ENCODE measurements at places on chromosomes 5 and 9.

GRCh38 chr9:133320421-133320881 is 15.5 kb downstream of the SURF6 start:
- no peak for DNase-seq

DNA sequence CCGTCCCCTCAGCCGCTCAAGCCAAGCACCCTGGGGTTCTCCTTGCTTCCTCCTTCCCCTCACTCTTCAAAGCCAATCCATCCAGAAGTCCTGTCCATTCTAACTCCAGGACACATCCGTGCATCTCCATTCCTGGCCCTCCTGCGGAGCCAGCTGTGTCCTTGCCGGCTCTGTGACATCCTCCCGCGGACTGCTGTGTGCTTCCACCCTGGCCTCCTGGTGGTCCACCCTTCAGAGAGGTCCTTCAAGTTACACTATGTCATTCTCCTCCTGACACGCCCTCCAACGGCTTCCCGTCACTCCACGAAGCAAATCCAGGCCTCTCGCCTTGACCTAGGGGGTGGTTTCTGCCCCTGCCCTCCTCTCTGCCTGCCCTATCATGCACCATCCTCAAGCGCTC is 13.0 kb upstream of the SCGB3A1 start:
- DNase-seq, result no peak

DNA sequence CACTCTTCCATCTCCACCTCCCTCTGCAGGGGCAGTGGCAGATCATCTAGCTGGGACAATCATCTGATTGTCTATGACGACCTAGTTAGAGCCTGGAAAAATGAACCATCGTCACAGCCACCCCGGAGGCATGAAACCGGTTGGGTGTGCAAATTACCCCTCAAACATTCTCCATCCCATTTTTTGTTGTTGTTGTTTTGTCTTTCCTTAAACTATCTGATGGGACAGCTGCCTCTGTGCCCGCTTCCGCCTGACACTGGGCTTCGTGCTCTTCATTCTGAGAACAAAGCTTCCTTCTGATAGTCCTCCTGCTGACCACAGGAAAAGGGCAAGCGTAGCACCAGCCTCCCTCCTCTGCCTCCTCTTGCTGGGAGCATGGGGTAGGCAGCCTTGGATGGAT is 7.0 kb upstream of the NDST1 start:
- no peak for DNase-seq

DNA sequence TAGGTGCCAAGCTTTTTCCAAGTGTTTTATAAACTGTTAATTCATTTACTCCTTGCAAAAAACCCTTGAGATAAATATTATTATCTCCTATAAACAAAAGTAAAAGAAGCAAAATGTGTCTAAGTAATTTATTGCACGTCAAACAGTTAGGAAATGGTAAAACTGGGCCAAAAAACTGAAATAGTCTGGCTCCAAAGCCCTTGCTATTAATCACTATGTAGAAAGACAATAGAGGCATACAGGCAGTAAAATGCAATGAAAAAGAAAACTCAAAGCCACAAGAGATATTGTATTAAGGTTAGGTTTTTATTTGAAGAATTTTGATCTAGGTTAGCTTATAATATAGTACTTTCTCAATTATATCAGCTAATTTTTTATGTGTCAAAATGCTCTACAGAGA is 457.7 kb downstream of the ANXA1 start:
- no peak for DNase-seq

- DNase-seq, result no peak
These were observed 463.6 kb upstream of the DAP start for GRCh38 chr5:11224436-11225187.

DNA sequence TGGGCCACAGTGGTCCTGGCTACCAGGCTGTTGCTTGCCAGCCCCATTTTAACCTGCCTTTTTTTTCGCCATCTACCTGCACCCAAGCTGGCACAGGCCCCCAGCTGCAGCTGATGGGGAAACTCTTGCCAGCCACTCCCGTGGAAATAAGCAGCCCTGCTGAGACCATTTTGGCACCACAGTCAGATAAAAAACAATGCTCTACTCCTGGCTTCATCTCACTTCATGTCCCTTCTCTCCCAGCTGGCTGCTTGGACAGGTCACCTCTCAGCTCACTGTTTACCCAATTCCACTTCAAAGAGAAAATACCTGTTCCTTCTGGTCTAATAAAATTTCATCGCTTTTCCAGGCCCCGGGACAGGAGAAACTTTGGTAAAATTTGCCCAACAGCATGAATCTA is 322.6 kb upstream of the SLC30A5 start:
- DNase-seq, result no peak

DNA sequence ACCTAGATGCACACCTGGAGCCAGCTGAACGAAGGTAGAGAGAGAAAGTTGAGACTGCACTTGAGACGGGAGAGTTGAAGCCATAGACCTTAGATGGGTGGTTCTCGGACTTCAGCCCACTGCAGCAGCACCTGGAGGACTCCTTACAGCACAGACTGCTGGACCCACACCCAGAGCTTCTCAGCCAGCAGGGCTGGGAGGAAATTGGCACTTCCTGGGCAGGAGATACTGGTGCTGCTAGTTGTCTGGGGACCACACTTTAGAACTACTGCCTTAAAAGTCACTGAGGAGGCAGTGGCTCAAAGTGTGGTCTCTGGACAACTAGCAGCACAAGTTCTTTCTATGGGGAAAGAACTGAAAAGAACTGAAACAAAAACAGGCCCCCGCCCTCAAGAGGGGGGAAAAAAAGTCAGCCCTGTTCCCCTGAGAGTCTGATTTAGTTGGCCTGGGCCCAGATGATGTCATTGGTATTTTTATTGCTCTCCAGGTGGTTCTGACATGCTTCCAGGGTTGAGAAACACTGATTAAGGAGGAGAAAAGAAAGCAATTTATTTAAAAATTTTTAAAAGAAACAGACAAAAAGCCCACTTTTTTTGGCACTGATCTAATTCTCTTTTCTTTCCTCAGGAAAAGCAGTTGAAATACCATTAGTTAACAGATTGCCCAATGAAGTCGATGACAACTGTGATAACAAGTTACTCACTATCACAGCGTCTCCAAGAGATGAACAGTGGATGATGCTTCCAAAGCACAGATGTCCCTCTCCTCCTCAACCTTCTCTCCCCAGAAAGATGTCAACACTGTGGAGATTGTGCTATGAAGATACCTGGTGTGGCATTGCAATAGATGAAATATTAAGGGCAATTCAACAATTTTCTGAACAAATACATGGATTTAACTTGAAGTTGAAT is 73.6 kb upstream of the ADAMTS16 start:
- no peak for DNase-seq

DNA sequence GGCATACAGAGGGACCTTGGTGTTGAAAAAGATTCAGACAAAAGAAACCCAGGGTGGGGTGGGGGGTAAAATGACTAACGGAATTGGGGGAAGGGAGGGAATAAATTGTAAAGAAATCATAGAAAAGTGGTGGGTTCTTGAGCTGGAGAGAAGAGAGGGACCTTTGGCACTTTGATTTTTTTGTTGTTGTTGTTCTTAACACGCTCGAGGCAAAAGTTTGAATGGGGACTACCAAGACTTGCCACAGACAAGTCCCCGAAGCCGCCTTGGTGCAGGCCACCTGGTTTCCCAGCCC is 616 bp downstream of the VCAN start:
- DNase-seq, result no peak

GRCh38 chr5:68456756-68457217 is 241.2 kb downstream of the PIK3R1 start:
- peak; percentile 17 for DNase-seq

DNA sequence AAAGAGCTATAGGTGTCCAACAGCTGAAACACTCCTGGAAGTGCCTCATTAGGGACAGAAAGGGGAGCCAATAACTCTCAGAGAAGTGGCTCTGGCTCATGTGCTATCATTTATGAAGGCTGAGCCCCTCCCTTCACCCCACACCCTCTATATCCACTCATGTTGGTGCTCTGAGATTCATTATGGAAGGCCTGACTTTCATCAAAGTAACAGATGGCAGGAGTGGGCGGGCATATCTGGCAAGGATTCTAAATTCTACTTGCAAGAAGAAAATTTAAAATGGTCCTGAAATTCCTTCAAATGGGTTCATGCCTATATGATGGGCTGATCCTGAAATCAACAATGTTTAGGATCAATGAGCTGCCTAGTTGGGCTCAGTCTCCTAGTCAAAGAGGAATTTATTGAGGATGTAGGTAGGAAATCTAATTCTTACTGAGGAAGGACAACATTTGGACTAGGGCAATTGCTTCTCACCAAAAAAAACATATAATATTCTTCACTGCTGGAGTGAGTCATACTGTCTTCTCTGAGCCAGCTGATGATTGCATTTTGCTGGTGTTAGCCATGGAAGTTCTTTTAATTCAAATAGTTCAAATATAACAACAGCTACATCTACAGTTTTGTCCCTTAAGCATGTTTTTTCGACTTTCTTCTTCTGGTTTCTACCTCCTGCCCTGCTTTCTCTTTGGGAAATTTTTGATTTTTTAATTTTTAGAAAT is 23.5 kb downstream of the NMRK1 start:
- DNase-seq, result peak; percentile 60

- no peak for DNase-seq
These were observed 577.7 kb downstream of the KIF4B start for GRCh38 chr5:155591273-155591672.

DNA sequence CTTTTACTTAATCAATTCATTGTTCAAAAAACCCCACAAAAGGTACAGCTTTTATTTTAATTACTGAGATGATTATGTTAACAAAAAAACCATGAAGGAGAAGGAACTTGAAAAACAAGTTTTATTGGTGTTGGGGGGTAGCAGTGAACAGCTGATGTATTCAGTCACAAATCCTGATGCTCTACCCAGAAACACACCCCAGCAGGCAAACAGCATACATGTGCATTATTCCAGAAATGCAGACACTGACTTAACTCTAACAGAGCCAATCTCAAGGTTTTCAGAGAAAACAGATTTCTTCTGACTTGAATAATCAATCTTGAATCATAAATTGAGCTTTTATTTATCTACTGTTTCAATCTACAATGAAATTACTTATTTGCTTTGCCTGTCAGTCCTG is 175.2 kb downstream of the ZSWIM6 start:
- DNase-seq, result no peak

GRCh38 chr9:91296354-91296753 is 65.4 kb downstream of the AUH start:
- no peak for DNase-seq

GRCh38 chr5:143024228-143024920 is 254.2 kb downstream of the ARHGAP26 start:
- DNase-seq, result no peak

DNA sequence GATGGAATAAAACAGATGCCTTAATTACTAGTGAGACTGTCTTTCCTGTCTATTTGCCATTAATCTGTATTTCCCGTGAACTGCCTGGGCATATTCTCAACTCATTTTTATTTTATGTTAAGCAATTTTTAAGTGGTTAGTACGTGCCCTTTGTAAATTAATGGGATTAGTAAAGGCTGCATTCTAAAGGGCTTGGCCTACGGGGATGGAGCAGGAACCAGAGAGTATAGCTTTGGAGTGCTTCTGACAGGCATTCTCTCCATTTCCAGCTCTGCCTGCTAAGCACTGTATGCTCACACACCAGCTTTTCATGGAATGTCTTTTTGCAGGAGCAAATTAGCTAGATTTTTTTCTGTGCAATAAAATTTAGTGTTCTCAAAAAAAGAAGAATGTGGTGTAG is 241.2 kb downstream of the MCTP1 start:
- DNase-seq, result no peak

DNA sequence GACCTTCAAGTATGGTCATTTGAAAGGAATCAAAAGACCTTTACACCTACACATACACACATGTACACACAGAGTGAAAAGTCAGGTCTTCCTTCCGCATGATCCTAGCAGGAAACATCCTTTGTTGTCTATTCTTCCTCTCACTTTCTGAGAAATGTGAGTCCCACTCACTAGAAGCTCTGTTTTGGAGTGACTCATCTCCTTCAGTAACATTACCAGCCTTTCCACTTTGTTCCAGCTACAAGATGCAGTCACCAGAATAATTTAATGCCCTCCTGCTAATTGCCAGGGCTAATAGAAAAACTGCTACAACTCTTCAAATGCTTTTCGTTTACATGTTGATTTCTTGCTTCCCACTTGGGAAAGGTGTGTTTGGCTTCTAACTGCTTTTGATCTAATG is 417.3 kb downstream of the RASEF start:
- DNase-seq, result no peak

DNA sequence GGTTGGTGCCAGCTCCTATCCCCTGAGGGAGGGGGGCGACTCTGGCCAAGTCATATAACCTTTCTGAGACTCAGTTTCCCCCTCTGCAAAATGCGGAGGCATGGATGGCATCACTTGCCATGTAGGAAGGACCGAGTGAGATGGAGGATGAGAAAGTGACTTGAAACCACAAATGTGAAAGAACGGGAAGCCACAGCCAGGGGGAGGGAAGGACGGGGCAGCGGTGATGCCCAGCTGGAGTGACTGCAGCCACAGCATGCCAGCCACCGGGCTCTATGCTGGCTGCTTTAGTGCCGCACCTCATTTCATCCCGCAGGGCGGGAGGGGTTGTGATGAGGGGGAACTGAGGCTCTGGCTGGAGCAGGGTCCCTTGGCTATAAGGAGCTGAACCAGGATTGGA is 74.5 kb downstream of the HMCN2 start:
- DNase-seq, result no peak

Measured in fibroblast of gingiva (primary cell).